Activated naive CD4-positive, alpha-beta T cell treated with anti-CD3 and anti-CD28 coated beads, Interleukin-2, amount 50 U/mL, for 72 hours (primary cell): ENCODE measurements at places on chromosomes 2 and 18. TPM values are rescaled to one million over a fixed set of nuclear protein-coding genes. Genes with fewer than 3 reads are reported as not detected.

DNA sequence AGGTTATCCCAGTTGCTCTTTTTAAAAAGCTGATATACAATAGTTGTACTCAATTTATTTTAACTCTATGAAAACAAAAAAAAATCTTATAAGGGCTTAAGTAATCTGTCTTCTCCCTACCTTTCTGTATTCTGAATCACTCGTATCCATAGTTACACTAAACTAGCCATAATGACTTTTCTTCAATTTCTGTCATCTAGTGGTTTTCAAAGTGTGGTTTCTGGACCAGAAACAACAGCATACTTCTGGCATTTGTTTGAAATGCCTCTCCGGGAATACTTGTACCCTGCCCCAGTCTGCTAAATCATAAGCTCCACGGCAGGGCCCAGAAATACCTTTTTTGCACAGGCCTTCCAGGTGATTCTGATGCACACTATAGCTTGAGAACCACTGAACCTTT, 253.6 kb downstream of the LRRTM4 start:
- no peak for DNase-seq

Gene MBP
- total RNA-seq, result 52.2 TPM

Gene RAX
- 0.56 TPM for total RNA-seq

DNA sequence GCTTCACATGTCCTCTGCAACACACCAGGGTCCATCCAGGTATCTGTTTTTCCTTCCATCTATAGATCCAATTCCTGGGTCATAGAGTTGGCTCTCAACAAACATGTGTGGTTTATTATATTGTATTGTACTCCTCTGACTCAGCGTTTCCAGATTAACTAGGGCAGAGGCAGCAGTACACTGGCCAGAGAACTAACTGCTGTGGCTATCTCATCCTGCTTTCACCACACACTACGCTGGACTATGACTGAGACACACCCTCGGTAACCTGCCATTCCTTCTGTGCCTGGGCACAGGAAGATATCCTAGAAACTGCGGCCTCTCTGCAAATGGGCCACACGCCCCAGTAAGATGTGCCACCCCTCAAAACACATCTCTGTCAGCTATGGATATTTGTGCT, 159.8 kb upstream of the STK17B start:
- no peak for DNase-seq

Gene DQX1
- 0.29 TPM for total RNA-seq

DNA sequence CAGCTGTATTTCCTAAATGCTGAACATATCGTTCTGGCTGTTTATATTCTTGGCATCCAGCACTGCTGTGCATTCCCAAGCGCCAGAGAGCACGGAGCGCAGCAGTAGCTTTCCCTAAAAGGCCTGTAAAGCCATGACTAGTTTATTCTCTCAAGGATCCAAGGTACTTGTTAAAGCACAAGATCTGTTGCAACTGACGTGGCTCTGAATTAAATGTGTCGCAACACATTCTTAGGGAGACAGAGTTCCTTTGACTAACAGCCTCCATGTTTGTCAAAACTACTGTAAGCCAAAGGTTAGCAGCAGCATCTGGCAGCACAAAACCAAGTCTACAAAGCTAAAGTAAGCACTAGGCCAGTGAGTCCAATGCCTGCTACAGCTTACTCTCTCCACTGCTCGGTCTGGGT, 188.6 kb upstream of the FN1 start:
- no peak for DNase-seq

Gene CCDC178
- not detected for total RNA-seq

- DNase-seq, result no peak
These were observed 4.3 kb downstream of the TGOLN2 start for GRCh38 chr2:85323351-85323987.

Gene CAVIN2
- not detected for total RNA-seq

DNA sequence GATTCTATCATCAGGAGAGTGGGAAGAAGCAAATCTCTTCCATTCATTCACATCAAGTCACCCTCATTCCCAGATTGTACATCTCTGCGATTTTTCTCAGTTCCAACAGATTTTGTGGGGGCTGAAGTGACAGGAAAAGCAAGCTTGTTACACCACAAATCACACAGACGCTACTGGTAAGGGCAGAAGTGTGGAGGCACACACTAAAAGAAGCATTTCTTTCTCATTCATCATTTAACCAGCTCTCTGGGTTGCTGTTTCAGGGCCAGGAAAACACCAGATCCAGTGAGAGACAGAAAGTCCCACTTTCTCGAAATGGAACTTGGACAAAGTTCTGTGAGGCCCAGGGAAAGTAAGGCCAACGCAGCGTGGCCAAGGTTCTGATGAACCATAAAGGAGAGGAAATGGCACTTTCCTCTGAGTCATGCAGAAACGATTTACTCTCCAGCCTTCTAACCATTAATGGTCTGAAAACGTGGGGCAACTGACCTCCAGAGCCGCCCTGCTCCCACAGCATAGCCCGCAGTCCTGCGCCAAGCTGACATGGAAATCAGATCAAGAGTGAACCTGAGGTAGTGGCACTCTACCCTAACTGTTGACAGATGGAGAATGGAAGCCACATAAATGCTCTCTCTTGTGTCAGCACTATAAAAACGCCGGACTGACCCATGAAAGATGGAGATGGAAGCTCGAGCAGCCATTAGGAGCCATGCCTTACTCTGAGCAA, 191.0 kb downstream of the C1D start:
- DNase-seq, result no peak

DNA sequence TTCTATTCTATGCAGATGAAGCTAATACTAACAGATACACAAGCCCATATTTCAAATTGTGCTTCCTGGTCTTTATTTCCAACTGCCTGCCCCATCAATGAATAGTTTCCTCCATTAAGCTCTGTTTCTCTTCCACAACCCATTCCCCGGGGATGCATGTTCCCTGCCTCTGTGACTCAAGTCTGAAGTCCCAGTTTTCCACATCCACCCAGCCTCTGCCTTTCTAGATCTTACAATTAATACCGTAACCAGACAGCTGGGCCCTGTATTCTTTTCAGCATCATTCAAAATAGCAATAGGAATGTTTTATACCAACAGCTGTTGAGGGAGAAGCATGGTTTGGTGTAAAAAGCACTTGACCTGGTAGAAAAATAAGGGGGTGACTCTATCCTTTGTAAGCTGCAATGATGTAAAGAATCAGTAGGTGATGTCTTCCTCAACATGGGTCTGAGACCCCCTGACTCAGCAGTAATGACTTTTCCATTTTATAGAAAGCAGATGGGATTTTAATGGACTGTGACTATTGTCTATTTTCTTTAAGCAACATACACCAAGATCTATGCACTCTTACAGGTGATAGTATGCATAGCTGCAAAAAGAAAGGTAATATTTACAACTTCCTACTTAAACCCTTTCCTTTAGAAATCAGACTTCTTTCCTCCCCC, 46.1 kb upstream of the DAPL1 start:
- no peak for DNase-seq

- DNase-seq, result no peak
These were observed 28.4 kb upstream of the CCDC102B start for GRCh38 chr18:68769461-68769860.

- DNase-seq, result no peak
These were observed 139.0 kb downstream of the UXS1 start for GRCh38 chr2:106054880-106055655.

- DNase-seq, result no peak
These were observed 169.6 kb downstream of the FMNL2 start for GRCh38 chr2:152504618-152505017.

Gene AMER3
- not detected for total RNA-seq

Gene OSR1
- not detected for total RNA-seq

GRCh38 chr2:23706613-23707078, 220.3 kb downstream of the ATAD2B start:
- no peak for DNase-seq

DNA sequence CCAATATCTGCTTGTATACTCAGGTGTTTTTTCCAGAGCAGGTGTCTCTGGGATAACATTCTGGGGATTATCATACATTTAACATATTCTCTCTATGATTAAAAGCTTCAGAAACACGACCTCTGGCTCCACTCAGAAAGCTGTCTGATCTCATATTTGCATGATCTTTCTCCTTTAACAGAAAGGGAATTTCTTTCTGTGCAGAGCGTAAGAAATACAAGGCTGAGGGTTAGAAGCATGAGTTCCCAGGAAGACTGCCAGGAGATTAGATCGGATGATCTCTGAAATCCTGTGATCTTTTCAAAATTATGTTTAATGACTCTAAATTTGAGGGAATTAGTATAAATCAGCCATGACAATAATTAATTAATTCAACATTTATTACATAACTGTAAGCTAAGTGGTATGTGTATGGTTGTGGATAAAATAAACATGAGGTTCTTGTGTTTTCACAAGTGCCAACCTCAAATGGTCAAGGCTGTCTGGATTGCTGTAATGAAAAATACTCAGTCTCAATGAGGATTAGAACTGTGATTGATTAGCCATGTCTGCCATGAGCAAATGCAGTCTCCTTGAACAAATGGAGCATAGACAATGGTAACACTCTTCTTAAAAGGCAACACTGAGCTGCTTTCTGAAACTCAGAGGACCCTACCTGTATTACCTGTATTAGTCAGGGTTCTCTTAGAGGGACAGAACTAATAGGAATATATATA, 304.9 kb downstream of the STK39 start:
- no peak for DNase-seq
